ENCODE measurements at places on chromosomes 3 and 15.
A peak's percentile ranks its signal among the peaks of the same experiment; 100 is the strongest.

GRCh38 chr3:122324871-122325323 is at the start of gene CSTA:
TSS of gene CSTA (plus strand) at chr3:122325248. CDS start at chr3:122325293, 45 bp downstream.
- DNase-seq, result no peak

DNA sequence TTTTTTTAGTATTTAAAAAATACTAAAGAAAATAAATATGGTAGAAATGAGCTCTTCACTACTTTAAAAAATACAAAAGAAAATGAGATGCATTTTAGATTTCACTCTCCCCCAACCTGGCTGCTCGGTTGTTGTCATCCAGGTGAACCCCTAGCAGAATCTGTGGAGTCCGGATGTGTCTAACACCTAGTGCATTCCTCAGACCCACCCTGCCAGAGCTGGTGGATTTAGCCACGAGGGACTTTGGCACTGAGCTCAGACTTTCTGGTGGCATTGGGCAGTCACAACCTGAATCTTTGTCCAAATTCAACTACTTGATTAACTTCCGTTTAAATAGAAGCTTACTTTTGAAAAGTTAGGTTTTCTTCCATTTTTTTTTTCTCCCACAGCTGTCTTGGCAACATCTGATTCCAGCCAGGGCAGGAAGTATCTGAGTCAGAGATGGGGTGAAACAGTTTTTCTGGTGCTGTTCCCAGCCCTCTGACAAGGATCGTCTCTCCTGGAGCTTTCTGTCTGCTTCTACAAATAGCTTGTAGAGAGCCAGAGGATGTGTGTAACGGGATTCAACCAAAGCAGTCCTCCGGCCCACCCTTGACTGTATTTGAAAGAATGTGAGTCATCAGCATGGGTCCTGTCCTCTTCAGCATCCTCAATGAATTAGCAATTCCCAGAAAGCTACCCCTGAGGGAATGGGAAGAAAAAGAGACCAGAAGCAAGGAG is 301.8 kb upstream of the MCTP2 start:
- no peak for DNase-seq

DNA sequence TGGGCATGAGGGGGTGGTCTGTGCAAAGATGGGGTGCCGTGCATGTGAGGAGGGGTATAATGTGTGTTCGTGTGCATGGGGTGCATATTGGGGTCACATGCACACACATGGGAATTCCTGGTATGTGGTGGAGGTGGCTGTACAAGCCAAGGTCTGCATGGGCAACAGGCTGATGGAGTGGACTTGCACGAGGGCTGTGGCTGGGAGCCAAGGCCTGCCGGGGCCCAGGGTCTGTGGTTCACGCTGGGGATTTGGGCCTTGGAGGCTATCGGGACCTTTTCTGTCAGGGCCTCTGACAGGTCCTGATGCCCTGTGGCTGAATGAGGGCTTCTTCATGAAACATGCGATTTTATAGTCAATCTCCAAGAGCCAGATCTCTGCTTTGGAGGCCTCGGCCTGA is 9.8 kb upstream of the PLXND1 start:
- DNase-seq, result no peak

DNA sequence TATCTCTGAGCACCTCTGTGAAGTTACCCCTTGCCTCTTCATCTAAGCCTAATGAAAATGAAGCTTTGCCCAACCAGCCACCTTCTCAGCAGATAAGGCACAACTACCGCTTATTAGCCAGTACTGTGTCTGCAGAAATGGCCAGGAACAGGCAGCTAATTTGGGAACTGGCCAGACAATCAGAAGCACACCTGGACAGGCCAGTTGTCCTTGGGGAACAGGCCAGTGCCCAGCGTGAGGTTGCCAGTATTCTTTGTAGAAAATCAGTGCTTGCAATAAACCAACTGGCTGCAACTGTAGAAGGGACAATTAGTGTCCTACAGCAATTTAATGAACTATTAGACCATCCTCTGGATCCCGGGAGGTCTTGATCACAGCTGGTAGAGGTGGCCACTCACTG is 10.4 kb upstream of the TMEM87A start:
- DNase-seq, result no peak

DNA sequence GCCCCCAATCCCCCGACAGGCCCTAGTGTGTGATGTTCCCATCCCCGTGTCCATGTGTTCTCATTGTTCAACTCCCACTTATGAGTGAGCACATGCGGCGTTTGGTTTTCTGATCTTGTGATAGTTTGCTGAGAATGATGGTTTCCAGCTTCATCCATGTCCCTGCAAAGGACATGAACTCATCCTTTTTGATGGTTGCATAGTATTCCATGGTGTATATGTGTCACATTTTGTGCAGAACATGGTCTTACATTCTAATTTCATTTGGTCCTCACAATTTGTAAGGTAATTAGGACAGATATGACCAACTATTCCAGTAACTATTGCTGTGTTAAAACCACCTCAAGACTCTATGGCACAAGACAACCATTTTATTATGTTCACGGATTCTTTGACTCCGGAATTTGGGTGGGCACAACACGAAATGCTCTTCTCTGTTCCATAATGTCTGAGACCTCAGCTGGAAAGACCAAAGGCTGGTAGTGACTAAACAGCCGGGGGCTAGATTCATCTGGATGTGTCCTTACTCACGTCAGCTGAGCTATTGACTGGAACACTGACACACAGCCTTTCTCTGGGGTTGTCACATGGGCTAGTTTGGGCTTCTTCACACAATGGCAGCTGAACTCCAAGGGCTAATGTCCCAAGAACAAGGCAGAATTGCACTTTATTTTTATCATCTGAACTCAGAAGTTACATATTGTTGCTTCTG is 13.6 kb upstream of the GLCE start:
- no peak for DNase-seq

- DNase-seq, result no peak
Measured at GRCh38 chr15:52509500-52510245, 19.0 kb downstream of the MYO5A start.

- DNase-seq, result no peak
Measured at GRCh38 chr3:152160350-152161011, 108.2 kb upstream of the MBNL1 start.

DNA sequence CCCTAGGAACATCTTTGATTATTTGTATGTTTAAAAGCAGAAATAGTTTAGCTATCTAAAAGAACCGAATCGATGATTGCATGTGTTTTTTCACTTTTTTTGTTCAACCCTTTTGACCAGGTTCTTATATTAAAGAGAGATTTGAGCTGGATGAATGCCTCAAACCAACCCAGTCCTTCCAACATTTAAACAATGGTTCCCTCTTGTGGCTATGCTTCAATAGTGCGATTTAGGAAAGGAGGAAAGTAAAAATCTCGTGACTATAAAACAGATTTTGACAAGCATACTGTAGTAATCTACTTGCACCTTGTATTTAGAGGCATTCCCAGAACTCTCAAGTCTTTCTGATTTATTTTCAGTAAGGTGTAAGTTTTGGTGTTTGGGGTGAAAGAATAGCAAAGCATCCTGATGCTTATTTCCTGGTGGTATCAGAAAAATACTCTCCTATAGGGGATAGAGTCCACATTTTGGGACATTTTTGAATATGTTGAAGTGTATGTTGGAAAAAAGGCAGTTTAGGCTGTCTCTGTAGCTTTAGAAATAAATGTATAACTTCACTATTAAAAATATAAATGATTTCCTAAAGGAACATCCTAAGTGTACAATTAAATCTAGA is 159.6 kb upstream of the KCNH8 start:
- peak; percentile 11 for DNase-seq

- no peak for DNase-seq
Measured at GRCh38 chr3:41808152-41808551, 153.8 kb downstream of the ULK4 start.

- no peak for DNase-seq
Measured at GRCh38 chr3:11668243-11669235, 24.8 kb upstream of the VGLL4 start.

DNA sequence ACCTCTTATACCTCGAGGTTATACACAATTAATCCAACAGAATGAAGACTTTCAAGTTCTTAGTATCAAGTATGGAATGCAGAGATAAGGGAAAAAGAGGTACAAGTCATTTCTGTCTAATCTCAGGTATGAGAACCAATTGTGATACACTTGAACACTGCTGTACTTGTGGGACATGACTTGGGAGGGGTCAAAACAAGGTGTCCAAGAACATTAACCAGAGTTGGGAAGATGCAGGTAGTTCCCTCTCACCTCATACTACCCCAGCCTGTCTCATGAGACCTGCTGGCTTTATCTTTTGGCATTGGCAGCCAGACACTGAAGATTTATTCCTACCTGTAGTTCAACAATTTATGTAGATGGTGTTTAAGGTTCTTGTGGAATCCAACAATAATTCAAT is 209.7 kb downstream of the NR1D2 start:
- no peak for DNase-seq

DNA sequence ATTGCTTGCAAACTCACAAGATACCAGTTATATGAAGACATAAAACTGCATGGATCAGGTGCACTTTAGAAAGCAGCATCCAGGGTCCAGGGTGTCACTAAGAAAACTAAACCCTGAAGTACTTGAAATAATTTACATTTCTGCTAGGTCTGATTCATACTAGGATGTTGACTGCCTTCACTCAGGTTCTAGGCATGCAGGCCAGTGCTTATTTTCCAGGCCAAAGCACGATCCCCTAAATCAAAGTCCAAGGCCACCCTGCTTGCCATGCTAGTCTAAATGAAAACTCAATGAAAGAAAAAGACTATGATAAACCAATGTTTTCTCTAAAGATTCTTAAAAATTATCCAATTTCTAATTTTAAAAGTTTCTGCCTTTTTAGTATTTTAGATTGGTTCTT is 49.4 kb downstream of the GREM1 start:
- no peak for DNase-seq

DNA sequence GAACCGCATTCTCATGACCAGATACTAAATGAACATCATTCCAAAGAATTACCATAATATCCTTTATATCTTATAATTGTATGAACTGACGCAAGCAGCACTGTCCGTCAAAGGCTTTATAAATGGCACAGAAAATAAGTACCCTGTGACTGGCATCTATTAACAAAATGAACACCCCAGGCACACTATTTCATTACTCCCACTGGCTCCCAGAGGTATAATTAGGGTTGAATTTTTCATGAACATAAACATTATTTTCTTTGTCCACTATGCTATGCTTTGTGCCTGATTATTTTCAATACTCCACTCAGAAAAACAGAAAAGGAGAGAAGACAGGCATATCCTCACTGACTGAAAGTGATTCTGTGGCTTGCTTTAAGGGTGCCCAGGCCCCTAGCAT is 71.1 kb downstream of the LYZL4 start:
- no peak for DNase-seq

- peak; percentile 86 for DNase-seq
Measured at GRCh38 chr15:63122002-63122875, 578 bp downstream of the LACTB start.

DNA sequence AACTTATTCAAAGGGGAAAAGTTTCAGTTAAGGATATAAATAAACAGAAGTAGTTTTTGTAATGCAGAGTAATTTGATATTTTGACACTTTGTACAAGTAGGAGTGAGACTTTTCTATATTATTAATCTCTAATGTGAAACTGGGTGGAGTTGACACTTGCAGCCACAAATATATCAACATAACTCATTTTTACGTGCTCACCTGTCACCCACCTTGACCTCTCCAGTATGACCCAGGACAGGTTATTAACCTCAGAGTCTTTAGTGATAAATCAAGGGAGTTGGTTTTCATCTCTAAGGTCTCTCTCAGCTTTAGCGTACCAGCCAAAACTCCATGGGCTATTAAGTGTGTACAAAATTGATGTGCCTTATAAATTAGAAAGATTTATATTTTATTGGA is 7.4 kb downstream of the CRYBG3 start:
- DNase-seq, result no peak

DNA sequence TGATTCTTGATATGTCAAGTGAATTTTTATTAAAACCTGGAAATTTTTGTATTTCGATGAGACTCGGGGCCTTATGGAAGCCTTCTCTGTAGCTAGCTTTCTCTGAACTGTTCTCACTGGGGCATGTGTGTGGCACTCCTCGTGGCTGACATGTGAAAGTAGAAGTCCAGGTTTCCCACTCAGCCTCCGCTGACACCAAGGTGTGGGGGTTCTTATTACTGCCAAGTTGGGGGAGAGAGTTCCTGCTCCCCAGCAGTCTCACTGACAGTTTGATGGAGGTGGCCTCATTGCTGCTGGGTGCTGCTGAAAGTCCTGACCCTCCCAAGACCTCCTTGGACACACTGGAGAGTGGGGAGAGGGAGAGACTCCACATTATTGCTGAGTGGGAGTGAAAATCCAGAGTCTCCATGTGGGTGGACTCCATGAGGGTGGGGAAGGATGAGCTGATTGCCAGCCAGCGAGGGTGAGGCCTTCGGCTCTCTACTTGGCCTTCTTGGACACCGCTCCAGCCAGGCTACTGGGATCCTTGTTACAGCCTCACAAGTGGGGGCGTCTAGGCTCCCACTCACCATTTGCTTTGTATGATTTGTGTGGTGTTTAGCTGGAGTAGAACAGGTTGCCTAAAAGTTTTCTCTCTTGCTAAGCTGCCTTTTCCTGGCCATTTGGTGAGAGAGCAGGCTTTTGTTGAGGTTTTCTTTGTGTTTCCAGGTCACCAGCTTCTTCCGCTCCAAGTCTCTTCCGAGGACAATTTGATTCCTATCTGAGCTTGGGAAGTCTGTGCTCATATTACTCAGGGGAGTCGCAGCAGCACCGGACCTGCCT is 64.1 kb downstream of the LSM3 start:
- no peak for DNase-seq

GRCh38 chr3:4765212-4765611 is 214.0 kb upstream of the BHLHE40 start:
- DNase-seq, result no peak

- DNase-seq, result no peak
Measured at GRCh38 chr15:77500989-77501388, 80.3 kb downstream of the HMG20A start.

DNA sequence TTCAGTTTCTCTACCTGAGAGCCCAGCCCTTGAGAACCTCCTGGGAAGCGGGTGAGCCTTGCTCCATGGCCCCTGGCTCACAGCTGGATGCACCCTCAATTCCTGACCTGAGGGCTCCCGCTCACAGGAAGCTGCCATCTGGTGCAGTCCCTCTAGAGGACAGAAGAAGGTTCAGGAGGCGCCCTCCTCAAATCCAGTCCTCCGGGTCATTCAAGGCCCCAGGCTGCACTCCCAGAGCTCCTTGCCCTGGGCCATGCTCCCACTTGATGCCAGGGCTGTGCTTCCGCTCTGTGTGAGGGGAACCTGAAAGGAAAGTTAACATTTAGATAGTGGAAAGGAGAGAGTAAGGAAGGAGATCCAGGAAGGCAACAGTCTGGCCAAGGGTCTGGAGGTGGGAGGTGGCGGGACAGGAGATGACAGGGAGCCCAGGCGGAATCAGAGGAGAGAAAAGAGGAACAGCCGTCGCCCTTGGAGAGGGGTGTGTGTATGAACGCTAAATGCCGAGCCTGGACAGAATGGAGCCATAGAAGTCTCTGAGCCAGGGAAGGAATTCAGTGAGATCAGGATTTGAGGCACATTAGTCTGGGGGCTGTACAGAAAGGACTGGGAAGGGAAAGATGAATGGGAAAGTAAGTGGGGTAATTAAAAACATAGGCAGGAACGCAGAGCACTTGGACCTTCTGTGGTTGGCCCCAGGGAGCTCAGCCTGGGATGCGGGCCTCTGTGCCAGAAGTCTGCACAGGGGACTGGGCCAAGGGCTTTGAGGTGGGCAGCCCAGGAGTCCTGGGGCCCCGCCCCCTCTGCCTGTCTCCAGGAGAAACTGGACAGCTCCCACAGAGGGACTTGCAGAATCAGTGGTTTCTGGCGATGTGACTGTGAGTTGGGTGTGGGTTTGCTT is 26.1 kb downstream of the TBC1D21 start:
- no peak for DNase-seq

All from CD8-positive, alpha-beta memory T cell (primary cell).